ENCODE measurements at places on chromosomes 5 and 9. TPM values are rescaled to one million over a fixed set of nuclear protein-coding genes. Genes with fewer than 3 reads are reported as not detected.

The TSLP gene
- total RNA-seq: not detected

The PAEP gene
- 0.27 TPM for total RNA-seq

The CAVIN4 gene
- total RNA-seq: 0.29 TPM

The PGGT1B gene
- total RNA-seq: 21.2 TPM

The PCYOX1L gene
- 2.8 TPM for total RNA-seq

The SPINK13 gene
- not detected for total RNA-seq
